Urothelium cell line (cell line): ENCODE measurements at places on chromosomes 1 and 21.
A peak's percentile ranks its signal among the peaks of the same experiment; 100 is the strongest.

- DNase-seq = peak; percentile 50
These were observed 1.4 kb downstream of the BACH1 start for GRCh38 chr21:29299916-29300806.

DNA sequence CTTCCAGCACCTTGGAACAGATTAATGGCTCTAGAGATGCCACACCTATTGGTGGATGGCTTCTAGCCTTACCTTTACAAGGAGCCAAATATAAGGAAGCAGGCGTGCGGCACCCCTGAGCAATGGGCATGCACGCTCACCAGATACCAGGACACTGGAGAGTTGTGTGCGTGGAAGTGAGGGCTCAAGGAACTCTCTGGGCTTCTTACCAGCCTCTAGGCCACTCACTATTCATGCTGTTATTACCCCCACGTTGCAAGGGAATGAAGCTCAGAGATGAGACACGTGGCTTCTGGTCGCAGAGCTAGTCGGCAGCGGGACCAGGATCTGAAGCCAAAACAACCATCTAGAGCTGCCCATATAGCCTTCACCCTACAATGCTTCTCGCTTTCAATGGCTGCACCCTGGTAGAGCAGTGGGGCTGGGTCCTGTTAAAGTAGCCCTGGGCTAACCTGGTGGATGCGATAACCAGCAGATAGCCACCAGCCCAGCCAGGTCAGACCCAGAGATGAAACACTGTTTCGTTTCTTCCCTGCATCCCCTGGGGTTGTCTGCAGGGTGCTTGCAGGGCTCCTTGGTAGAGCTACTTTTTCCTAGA is 396.4 kb upstream of the VAMP3 start:
- no peak for DNase-seq

DNA sequence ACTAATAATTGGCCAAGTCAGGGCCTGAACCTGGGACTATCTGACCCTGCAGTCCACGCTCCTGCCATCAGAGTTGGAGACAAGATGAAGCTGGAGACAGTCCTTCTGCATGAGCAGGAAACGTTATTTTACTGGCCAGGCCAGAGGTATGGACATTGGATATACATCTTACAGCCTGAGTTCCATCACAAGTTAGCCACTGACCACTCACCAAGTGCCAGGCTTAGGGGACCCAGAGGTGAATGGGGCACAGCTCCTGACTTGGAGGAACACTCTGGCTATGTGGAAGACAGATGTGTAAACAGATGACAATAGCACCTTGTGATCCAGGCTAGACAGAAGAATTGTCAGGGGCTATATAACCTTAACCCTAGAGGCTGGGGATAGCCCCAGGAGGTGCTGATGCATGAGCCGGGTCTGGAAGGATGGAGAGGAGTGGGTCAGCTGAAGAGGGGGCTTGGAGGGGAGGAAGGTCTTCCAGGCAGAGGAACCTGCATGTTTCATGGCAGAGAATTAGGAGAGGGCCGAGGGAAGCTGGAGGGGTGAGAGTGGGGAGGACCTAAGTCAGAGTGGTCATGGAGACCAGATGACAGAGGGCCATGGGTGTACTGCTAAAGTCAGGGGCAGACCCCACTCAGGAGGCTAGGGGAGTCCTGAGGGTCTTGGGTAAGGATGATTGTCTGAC is 52.5 kb upstream of the DMRTB1 start:
- DNase-seq = no peak

DNA sequence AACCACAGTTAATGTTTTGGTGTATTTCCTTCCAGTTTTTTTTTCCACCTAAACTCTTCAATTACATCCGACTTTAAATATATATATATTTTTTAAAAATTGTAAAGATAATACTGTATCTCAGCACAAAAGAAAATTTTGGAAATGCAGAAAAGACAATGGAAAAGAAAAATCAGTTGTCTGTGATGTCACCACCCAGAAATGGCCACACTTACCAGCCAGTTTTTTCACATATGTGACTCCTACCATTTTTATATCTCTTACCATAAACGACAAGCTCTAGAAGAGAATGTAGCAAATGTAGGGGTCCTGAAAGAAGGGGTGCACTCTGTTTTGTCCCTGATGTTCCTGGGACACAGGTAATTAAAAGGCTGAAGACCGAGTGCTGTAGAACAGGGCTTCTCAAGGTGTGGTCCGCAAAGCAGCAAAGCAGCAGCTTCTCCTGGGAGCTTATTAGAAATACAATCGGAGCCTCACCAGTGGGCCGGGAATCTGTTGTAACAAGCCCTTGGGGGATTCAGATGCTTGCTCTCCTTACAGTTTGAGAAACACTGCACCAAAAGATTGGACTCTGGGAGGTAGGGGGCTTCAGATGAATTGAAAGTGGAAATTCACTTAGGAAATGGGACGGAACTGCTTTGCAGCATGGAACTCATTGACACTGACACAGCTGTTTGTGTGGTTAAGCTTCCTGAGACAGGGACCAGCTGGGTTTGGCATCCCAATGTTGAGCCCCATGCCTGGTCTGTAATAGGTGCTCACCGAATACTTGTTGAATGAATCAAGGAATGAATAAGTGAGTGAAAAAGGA is 44.1 kb downstream of the ALPL start:
- peak; percentile 67 for DNase-seq

- DNase-seq = peak; percentile 11
These were observed 647 bp downstream of the DESI2 start for GRCh38 chr1:244653439-244654107.

DNA sequence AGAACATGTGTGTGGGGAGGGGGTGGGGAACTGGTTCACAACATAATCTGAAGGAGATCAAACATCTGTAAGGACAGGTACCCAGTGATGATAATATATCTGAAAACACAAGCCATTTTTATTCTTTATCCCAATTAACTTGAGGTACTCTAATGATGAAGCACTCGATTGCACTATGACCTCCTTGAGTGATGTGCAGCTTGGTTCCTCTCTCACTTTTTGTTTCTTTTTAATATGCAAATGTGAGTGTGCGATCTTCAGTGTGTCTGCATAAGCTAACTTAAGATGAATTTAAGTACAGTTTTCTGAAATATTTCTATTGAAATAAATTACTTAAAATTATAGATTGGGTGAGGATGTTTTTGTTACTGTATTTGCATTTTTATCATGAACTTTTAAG is 50.6 kb upstream of the ANGPTL1 start:
- no peak for DNase-seq

DNA sequence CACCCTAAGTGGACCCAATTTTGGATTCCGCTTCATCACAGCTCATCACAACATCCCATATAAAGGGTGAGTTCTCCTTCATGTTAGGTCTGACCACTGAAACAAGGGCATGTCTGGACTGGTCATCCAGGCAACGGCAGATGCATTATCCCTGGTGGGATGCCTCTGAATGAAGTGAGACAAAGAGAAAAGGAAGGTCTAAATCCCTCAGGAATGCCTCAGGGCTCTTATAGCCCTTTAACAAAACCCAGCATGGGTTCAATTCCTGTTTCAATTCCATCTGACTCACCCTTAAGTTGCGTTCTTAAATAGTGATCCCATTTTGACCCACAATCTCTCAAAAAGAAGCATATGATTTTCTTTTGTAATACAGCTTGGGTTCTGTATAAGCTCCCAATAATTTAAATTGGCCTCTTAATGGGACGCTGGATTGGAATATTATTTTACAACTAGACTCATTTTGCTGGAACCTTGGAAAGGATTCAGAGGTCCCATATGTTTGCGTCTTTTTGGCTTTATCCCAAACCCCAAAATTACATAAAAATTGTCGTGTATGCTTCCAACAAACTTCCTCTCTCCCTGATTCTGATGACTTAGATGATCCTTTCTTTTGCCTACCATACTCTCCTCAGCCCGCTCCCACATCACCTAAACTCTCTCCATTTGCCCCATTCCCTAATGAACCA is 287.4 kb upstream of the ZP4 start:
- DNase-seq = no peak

GRCh38 chr1:167052389-167052788 is 37.8 kb downstream of the GPA33 start:
- DNase-seq = peak; percentile 43

DNA sequence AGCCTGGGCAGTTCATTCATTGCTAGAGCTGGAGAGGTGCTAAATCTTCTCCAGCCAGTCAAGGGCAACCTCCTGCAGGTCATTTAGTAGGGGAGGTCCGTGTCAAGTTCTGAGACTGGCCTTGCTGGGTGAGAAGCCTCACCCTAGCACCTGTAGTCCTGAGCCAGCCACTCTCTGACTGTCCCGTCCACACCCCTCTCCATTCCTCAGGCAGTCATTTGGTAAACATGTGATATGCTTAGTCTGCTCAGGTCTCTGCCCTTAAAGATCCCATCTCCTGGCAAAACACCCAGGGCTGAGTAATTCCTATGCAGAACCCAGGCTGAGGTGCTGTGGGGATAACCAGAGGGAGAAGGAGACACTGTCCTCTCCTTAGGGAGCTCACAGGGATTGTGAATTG is 13.7 kb upstream of the IGFN1 start:
- DNase-seq = no peak

- DNase-seq = no peak
These were observed 37.3 kb upstream of the CSF3R start for GRCh38 chr1:36520056-36520455.

DNA sequence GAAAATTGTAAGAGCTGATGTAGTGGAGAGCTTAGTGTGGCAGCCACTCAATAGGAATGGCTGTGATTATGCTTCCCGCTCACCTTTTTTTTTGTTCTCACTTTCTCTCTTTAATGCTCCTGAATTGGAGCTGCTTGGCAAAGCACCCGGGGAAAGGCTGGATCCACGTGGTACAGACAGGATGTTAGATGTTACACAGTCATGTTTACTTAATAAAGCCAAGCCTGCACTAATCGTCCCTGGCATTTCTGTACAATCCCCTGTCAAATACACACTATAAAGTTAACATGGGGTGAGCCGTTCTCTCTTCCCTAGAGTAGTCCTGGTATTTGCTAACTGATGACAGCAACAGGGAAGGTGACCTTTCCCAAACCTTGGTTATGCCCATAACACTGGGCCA is 187.8 kb downstream of the ZSCAN20 start:
- no peak for DNase-seq

DNA sequence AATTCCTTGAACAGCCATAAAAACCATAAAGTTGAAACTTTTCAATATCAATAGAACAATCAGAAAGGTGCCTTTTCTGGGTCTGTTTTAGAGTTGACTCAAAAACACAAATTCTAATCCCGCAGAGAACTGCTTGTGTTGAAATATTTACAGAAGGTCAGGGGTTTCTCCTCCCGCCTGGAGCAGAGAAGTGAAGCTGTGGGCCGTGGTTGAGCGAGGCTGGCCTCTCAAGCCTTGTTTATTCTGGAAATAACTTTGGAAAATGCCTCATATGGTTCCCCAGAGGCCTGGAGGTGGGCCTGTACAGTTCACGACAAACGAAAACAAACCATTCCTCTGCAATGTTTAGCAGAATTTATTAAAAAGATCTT is 90.8 kb upstream of the ERRFI1 start:
- no peak for DNase-seq

DNA sequence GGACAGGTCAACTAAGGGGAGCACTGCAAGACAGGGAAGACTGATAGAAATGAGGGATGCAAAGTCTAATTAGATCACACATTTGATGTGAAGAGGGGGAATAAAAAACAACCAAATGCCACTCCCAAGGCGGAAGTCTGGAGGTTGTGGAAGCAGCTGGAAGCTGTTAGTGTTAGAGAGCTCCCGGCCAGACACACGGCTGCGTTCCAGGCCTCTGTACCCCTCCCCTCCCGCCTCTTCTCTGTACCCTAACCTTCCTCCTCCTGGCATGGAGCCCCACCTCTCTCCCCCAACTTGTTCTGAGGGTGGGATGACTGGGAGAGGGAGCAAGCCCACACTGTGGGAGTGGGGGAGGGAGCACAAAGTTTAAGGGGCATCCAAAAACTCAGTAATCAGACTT is 67.0 kb downstream of the PLEKHA6 start:
- DNase-seq = no peak

GRCh38 chr21:43832158-43832550 is 32.9 kb upstream of the AGPAT3 start:
- DNase-seq = no peak

GRCh38 chr1:232687304-232687703 is 57.4 kb upstream of the SIPA1L2 start:
- DNase-seq = no peak

DNA sequence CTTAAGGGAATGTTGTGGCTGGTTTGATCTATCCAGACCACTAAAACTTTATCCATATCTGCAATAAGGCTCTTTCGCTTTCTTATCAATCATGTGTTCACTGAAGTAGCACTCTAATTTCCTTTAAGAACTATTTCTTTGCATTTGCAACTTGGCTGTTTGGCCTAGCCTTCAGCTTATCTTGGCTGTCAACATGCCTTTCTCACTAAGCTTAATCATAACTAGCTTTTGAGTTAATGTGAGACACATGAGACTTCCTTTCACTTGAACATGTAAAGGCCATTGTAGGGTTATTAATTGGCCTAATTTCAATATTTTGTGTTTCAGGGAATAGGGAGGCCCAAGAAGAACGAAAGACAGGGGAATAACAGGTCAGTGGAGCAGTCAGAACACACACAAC is 124.7 kb downstream of the TNFSF18 start:
- DNase-seq = no peak

GRCh38 chr1:115288591-115289198 is 49.4 kb downstream of the NGF start:
- no peak for DNase-seq

GRCh38 chr1:119219711-119220110 is 79.3 kb upstream of the WARS2 start:
- no peak for DNase-seq

- DNase-seq = no peak
These were observed 124.9 kb upstream of the OLIG2 start for GRCh38 chr21:32900814-32901213.

DNA sequence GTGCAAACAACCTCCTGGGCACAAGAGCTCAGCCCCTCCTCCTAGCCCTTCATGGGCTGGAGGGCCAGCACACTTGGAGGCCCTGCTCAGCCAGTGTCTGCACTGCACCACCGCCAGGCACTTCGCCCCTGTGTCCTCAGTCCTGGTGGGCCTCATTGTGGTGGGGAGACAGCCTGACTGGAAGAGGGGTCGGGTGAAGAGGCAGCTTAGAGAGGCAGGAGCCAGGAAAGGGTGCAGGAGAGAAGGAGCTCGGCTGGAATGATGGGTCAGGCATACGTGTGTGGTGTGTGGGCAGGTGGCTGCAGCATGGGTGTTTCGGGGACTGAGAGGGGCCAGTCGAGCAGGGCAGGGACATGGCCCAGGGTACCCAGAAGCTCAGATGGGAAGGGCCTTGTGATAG is 4.1 kb downstream of the WNT3A start:
- DNase-seq = peak; percentile 1

DNA sequence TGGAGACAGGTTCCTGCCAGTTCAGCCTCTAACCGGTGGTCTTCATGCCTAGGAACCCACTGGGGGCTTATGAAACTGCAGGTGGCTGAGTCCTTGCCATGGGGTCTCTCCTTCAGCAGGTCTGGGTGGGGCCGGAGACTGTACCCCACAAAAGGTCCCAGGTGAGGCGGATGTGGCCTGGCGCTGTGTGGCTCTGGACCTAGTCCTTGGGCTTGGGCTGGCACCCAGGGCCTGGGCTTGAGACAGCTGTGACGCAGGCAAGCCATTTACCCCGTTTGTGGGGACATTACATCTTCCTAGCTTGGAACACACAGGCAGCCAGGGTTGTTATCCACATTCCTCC is 5.9 kb upstream of the SLX9 start:
- no peak for DNase-seq

- no peak for DNase-seq
These were observed 279.2 kb downstream of the NEGR1 start for GRCh38 chr1:72003092-72003491.
